Cortex of kidney (tissue), 1 donor: ENCODE measurements at places on chromosomes 6 and 20.

GRCh38 chr20:41217422-41217821, 80.1 kb downstream of the PLCG1 start:
- no peak for DNase-seq

GRCh38 chr20:24691901-24692351, 222.5 kb downstream of the SYNDIG1 start:
- DNase-seq: no peak

GRCh38 chr6:170257376-170257775, 33.5 kb downstream of the DLL1 start:
- DNase-seq: no peak

DNA sequence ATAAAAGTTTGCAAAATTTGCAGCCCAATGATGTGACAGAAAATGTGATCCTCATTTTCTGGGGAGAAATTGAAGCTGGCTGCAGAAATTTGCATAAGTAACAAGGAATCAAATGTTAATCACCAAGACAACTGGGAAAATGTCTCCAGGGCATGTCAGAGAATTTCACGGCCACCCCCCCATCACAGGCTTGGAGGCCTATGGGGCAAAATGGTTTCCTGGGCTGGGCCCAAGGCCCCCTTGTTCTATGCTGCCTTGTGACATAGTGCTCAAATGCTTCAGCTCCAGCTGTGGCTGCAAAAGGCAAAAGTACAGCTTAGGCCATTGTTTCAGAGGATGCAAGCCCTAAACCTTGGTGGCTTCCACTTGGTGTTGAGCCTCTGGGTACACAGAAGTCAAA, 1202.6 kb downstream of the EPHA7 start:
- DNase-seq: no peak

DNA sequence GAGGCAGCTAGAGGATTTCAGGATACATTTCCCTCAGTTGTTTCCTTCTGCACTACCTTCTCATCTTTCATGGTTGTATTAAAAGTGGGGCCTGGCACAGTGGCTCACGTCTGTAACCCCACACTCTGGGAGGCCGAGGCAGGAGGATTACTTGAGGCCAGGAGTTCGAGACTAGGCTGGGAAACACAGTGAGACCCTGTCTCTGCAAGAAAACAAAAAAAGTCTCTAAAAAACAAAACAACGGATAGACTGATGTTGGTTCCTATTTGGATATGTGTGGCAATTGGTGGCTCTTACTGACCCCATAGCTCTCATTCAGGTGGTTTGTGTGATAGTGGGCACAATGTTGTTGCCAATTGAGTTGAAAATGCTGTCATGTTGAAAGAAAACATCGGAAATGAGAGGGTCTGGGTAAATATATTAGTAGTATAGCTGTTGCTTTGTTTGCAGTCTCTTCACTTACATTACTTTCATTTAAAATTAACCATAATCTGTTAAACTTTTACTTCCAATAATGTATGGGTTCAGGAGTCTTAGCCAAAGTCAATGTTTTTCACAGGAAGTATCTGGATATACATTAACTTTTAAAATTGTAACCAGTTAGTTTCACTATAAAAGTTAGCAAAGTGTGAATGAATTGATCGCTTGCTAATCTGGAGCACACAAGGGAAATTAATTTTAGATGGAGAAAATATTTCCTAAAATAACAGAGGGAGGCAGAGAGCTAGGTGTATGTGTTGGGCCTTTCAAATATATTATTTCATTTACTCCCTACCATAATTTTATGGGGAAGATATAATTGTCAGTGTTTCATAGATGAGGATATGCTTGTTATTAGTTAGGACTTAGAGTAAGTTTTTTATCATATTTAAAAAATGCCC, 31.1 kb downstream of the UTRN start:
- DNase-seq: no peak

DNA sequence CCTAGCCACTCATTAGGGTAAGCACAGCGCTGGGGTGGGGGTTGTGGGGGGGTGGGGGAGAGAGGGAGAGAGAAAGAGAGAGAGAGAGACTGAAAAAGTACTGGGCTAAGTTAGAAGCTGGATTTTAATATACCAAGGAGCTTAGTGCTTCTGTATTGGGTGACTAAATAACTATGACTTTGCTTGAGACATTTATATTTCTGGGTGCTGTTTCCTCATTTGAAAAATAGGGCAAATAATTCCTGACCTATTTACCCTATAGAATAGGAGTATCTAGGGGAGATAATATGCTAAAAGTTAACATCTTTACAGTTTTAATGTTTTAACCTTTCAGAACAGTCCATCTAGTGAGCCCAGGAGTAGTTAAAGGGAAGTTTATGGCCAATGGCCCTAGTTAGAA, 7.7 kb downstream of the NKAIN2 start:
- no peak for DNase-seq

GRCh38 chr6:105259913-105260889, 80.4 kb upstream of the POPDC3 start:
- DNase-seq: no peak

DNA sequence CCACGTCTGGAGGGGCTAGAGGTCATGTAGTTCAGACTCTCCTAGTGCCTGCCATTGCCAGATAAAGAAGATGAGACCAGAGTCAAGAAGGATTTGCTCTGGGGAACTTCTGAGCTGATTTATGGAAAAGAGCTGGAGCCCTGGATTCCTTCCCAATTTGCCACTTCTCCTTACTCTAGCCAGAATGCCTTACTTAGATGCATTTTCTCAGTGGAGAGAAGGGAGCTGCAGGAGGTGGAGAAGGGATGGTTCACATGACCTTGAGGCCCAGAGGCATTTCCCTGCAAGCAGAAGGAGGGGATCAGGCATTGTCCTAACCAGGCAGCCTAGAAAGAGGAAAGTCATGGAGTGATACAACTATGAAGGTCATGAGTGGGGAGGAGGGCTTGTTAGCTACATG, 122.2 kb downstream of the UNC5CL start:
- DNase-seq: no peak

- DNase-seq: no peak
Measured at GRCh38 chr20:51094221-51094620, 71.3 kb upstream of the KCNG1 start.

- no peak for DNase-seq
Measured at GRCh38 chr20:59827138-59828056, 106.0 kb downstream of the SYCP2 start.

GRCh38 chr6:118764766-118765165, 113.4 kb upstream of the CEP85L start:
- no peak for DNase-seq

- no peak for DNase-seq
Measured at GRCh38 chr6:100346203-100346602, 118.5 kb downstream of the SIM1 start.

DNA sequence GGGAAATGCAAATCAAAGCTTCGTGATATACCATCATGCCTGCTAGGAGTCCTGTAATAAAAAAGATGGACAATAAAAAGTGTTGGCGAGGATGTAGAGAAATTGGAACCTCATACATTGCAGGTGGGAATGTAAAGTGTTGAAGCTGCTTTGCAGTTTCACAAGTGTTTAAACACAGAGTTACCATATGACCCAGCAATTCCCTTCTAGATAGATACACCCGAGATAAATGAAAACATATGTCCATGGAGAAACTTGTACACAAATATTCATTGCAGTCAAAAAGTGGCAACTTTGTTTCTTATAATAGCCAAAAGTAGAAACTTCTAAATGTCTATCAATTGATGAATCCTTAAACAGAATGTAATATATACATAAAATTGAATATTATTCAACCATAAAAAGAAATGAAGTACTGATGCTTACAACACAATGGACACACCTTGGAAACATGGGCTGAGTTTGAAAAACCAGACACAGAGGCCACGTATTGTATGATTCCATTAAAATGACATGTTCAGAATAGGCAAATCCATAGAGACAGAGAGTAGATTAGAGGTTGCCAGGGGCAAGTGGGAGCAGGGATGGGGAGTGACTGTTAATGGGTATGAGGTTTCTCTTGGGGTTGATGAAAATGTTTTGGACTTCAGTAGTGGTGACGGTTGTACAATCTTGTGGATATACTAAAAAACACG, 20.8 kb upstream of the ERVFRD-1 start:
- no peak for DNase-seq

GRCh38 chr6:27096834-27097511, 150.5 kb upstream of the PRSS16 start:
- no peak for DNase-seq

- DNase-seq: no peak
Measured at GRCh38 chr6:36099869-36100483, 30.3 kb upstream of the MAPK13 start.

DNA sequence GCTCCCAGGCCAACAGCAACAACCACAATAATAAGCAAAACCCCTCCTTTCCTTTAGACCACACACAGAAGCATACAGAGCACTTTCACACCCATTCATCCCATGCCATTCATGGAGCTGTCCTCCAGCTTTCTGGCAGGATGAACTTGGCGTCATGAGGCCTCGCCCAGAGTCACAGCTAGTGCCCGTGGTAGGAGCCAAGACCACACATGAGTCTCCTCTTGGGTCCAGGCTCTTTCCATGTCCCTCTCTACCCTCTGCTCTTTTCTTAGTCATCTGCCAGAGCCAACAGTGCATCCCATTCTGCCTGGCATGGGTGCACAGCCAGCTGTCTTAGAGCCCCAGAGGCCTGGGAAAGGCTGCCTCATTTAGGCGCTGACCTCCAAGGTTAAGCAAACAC, 1.8 kb upstream of the TGM3 start:
- DNase-seq: no peak

- no peak for DNase-seq
Measured at GRCh38 chr6:41836660-41837052, 49.2 kb downstream of the TOMM6 start.

DNA sequence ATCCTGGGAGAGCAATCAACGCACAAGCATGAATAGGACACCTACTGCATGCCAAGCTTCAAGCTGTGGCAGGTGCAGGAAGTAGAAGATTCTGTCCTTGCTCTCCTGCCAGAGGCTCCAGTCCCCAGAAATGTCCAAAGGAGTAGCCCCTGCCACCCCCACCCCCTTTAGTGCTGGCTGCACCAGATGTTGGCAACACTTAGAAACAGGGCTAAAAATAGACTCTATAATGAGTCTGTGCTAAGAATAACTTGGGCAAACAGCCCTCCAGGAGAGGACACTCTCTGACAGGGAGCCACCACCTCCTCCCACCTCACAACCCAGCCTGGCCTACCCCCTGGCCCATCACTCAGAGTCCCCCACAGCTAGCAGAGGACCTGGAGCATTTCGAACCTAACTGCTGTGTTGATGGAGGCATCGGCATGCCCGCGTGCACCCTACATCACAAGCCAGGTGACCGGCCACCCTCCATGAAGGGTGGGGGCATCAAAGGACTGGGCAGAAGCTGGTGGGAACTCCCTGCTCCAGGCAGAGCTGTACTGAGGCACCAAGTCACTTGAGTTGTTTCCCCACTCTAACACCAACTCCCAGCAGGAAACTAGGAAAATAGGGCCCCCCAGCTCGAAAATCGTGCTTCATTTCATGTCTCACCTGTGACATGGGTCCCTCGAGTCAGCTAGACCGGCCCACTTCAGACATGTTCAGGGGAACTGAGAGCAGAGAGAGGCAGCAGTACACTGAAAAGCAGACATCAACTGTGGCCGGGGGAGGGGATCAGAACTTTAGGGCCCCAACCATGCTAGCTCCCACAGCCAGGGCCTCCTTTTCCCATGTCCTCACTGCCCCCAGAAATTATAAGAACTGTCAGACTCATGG, 18.7 kb downstream of the TFEB start:
- DNase-seq: no peak

DNA sequence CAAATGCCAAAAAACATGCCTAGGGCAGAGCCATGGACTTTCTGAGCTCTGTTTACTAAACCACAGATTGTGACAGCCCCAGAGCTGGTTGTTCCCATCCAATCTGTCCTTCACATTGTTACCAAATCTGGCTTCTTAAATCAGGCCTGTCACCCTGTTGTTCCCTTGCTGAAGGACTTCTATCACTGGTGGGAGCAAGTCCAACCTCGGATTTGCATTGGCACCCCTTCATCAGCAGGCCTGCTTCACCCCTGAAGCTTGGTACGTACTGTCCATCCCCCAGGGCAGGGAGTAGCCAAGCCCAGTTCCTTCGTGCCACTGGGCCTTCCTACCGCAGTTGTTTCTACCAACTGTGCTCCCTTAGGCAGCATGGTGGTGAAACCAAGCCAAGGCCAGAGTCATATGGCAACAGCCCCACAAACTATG, 357.3 kb upstream of the JARID2 start:
- DNase-seq: no peak

GRCh38 chr6:55979526-55979925, 104.1 kb upstream of the BMP5 start:
- DNase-seq: no peak

GRCh38 chr6:76972474-76972873, 490.8 kb downstream of the HTR1B start:
- DNase-seq: no peak

DNA sequence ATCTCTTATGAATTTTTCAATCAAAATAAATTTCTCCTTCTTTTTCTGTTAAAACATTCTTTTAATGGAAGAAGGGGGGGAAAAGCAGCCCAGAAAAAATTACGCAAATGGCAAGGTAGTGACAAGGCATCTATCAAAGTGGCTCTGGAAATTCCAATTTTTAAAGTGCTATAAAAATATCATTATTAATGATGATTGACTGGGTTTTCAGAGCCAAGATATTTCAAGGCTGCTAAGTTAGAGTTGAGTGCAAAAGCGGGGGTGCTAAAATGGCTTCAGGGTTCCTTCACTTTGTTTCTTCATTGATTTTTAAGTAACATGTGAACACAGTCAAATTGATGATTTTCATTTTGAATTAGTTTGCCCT, 171.6 kb upstream of the CITED2 start:
- no peak for DNase-seq

GRCh38 chr6:156781861-156782631, 4.9 kb downstream of the ARID1B start:
- DNase-seq: no peak

- no peak for DNase-seq
Measured at GRCh38 chr6:107936162-107936909, 21.7 kb downstream of the SEC63 start.

DNA sequence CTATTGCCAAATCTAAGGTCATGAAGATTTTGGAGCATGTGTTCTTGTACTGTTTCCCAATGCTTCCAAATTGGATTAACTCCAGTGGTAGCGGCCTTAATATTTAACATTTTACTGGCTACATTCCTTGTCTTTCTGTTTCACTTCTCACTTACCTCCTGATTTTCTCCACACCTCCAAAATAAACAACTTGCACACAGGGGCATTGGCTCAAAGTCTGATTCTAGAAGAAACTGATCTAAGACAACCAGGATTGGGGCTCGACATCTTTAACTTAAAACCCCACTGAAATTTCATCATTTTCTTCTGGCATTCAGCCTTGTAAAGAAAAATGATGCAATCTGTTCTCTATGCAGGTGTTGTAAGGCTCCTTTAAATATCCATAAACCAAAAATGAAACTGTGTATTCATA, 557.9 kb upstream of the ID4 start:
- no peak for DNase-seq
